GM23338 (cell line): ENCODE measurements at places on chromosomes 4 and X. TPM values are rescaled to one million over a fixed set of nuclear protein-coding genes. Genes with fewer than 3 reads are reported as not detected.
A peak's percentile ranks its signal among the peaks of the same experiment; 100 is the strongest.

DNA sequence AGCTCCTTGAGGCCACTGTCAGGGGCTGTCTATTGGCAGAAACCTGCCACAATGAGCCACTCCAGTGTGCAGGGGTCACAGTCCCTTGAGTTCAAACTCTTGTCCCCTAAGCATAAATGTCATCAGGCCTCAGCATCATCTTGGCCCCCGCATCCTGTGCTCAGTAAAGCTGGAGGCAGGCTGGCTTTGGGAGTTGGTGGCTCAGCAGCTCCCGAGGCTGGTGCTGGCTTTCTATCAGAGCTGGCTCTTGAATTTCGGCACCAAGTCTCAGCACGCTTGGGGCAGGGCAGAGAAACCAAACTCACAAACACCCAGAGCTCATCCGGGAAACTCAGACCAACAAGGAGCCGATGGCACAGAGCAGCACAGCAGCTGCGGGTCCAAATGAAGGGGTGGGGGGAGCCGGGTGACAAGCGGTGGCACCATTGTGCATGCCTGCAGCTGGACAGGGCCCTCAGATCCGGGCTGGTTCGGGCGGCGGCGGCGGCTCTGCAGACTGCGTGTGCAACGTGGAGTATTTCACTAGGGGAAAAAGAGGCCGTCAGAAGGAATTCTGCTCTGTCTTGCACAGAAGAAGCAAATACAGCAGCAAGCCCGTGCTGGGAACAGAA, 75.5 kb downstream of the MTMR1 start:
- DNase-seq: no peak
- H3K27ac ChIP-seq: no peak overlapping the region
- no peaks in the 10 kb centered on the region for H3K36me3 ChIP-seq

DNA sequence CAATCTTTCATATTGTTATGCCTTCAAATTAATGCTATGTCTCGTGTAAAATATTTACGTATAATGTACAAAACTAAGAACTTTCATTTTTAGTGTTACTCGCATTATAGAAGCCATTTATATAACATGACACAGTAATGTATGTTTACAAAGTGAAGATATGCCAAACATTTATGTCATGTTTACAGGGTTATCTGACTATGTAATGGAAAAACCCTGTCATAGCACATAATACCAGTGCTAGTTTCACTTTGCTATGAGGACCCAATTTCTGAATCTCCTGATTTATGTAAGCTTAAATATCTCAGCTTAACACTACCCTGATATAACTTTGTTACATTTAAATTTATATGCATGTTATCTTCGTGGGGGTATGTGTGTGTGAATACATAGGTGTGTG, 233.1 kb downstream of the FAT4 start:
- no peak overlapping the region for H3K4me3 ChIP-seq
- H3K27me3 ChIP-seq: no peaks in the 10 kb centered on the region
- no peaks in the 10 kb centered on the region for H3K36me3 ChIP-seq
- DNase-seq: no peak
- H3K4me1 ChIP-seq: no peaks in the 10 kb centered on the region

DNA sequence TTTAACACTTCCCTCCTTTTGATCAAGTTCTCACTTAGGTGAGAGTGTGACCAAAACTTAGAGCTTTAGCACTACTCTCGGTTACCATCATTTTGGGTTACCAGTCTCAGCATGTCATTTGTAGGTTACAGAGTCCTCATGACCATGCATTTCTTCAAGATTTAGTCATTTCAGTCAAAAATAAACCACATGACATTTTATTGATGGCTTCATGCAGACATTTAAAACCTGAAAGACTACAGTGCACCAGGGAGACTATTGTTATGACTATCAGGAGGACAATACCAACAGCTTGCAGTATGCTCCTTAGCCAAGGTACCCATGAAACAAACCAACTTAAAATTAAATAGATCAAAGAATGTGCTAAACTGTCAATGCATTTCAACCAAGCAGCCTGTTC, 498.1 kb upstream of the FSTL5 start:
- H3K27ac ChIP-seq: no peak overlapping the region
- H3K27me3 ChIP-seq: no peaks in the 10 kb centered on the region
- H3K4me3 ChIP-seq: no peak overlapping the region
- H3K36me3 ChIP-seq: no peaks in the 10 kb centered on the region

DNA sequence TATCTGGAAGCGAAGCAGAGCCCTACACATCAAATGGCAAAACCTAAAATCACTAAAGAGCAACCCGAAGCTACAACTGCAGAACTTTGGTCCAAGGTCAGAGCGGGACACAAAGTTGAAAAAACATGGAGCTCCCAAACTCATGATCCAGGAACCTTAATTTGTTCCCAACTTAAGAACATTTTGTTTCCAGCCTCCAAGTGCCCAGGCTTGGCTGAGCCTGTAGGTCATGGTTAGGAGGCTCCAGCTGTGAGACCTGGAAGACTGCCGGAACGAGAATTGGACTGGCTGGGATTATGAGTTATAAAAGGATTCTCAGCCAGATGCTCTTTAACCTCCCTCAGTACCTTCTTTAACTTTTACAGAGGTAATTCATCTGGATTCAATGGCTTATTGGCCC, 349.1 kb upstream of the DDX53 start:
- H3K27ac ChIP-seq: no peak overlapping the region
- H3K27me3 ChIP-seq: no peaks in the 10 kb centered on the region
- H3K4me1 ChIP-seq: no peaks in the 10 kb centered on the region
- DNase-seq: no peak
- H3K4me3 ChIP-seq: no peak overlapping the region

GRCh38 chr4:119930546-119930945, 136.1 kb downstream of the MAD2L1 start:
- DNase-seq: no peak
- 0 out of 2 replicates have a peak, but pooled peaks cover 3% of the 10 kb centered on the region for H3K4me1 ChIP-seq
- no peak overlapping the region for H3K27ac ChIP-seq
- H3K4me3 ChIP-seq: no peak overlapping the region

DNA sequence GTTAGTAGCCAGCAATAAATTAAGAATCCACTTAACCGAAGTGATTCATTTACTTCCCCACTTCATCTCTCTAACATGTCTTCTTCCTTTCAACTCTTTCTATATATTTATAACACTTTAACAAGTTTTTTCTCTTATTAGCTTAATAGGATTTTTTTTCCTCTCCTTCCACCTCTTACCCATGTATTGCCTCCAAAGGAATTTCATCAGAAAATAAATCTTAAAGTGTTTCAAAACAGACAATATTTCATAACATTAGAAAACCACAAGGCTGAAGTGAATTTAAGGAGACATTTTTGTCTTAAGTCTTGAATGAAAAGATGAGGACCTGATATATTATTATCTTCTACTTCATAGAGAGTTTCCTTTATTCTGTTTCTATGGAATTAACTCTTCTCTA, 101.5 kb downstream of the PDGFC start:
- H3K4me1 ChIP-seq: no peaks in the 10 kb centered on the region
- no peak overlapping the region for H3K27ac ChIP-seq
- no peak for DNase-seq

DNA sequence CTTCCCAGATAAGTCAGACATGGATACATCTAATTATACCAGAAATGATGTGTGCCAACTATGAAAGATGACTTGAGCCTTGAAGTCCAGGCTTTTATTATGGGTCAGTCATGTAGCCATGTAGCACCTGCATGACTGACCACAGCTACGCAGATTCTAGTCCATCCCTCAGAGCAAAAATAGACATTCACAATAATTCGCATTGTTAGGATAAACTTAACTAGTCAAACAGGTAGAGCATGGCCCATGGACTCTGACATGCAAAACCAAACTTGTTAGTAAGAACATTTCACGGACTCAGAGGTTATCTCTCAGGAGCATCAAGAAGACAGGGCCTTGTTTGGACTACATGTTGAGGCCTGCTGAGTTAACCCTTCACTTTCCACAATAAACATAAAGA, 132.6 kb downstream of the PWWP3B start:
- H3K36me3 ChIP-seq: no peaks in the 10 kb centered on the region
- no peak overlapping the region for H3K27ac ChIP-seq
- H3K4me1 ChIP-seq: no peaks in the 10 kb centered on the region
- no peaks in the 10 kb centered on the region for H3K27me3 ChIP-seq
- DNase-seq: no peak

DNA sequence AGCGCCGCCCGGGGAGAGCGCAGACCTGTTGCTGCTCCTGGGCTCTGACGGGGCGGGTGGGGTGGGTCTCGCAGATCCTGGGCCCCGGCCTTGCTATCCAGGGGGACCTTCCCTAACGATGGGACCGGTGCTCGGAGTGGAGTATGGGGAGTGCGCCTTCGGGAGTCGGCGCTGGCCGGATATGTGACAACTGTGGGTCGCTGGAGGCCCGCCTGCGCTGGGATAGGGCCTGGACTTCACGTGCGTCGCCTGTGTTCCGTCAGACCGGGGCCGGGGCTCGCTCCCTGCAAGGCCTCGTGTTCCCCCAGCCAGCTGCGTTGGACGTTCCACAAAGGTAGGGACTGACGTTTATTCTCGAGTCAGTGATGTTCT, 1.3 kb downstream of the TBL1X start:
- DNase-seq: peak; percentile 41
- peaks cover 13% of the 10 kb centered on the region; the same call in 1 of the 2 replicates for H3K27me3 ChIP-seq
- H3K36me3 ChIP-seq: no peaks in the 10 kb centered on the region
- peaks cover 23% of the 10 kb centered on the region for H3K4me1 ChIP-seq
- peak overlapping the region; percentile 57 for H3K4me3 ChIP-seq

DNA sequence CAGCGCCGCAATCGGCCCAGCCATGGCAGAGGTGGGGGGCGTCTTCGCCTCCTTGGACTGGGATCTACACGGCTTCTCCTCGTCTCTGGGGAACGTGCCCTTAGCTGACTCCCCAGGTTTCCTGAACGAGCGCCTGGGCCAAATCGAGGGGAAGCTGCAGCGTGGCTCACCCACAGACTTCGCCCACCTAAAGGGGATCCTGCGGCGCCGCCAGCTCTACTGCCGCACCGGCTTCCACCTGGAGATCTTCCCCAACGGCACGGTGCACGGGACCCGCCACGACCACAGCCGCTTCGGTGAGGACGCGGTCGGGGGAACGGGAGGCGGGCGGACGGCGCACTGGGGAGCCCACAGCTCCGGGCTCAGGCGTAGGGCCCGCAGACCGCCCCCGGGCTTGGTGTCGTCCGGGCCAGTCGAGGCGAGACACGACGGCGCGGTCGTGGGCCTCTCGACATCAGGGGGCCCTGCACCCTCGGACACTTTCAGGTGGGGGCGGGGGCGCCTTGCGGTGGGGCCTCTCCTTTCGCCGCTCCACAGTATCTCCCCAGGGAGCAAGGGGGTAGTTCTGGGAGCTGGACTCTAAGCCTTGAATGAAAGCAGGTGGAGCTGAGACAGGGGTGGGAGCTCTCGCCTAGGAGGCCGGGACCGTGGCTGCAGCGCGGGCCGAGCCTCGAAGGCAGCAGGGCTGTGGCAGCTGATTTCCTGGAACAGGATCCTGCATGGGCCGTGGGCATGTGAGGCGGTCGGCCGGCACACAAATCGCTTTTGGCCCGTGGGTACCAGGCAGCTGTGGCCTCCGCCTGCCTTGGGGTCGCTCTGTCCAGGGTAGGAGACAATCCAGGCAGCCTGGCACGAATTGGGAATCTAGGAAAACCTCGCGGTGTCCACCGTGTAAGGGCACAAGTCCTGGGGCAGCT, 722 bp downstream of the FGF16 start:
- peak; percentile 2 for DNase-seq
- no peaks in the 10 kb centered on the region for H3K36me3 ChIP-seq
- peaks cover 5% of the 10 kb centered on the region for H3K4me1 ChIP-seq
- no peak overlapping the region for H3K27ac ChIP-seq

DNA sequence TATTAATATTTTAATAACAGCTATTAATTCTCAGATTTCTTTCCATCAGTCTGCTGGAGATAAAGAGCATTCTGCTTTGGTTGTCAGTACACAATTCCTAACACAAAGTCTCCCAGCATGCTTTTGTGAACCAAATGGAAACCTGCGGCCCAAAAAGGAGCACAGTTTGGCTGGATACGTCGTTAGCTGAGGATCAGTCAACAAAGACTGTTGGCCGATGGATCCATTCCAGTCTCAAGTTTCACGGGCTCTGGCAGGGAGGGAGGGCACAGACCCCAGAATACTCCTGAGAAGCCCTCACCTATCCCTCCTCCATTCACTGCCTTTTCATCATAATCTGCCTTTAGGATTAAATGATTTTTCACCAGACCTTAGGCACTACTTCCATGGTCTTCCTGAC, 26.3 kb upstream of the PRSS48 start:
- H3K4me3 ChIP-seq: no peak overlapping the region
- peak; percentile 73 for DNase-seq
- no peaks in the 10 kb centered on the region for H3K27me3 ChIP-seq

DNA sequence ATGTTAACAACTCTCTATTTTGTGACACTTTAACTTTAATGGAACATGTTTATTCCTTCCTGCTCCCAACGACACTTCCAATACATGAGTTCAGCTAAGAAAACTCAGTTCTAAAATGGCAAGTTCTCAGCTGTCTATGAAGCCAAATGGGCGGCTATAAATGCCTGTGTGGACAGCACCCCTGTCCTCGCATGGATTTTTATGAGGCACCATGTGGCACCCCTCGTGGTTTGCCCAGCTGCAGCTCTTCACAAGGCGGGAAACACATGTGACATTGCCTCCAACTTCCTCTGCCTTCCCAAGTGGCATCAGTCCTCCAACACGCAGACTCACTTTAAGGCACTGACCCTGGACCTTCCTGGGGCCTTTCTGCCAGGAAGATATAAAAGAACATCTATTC, 48.0 kb downstream of the SH3RF1 start:
- no peak for DNase-seq
- H3K27me3 ChIP-seq: no peaks in the 10 kb centered on the region
- H3K36me3 ChIP-seq: no peaks in the 10 kb centered on the region
- H3K27ac ChIP-seq: no peak overlapping the region

DNA sequence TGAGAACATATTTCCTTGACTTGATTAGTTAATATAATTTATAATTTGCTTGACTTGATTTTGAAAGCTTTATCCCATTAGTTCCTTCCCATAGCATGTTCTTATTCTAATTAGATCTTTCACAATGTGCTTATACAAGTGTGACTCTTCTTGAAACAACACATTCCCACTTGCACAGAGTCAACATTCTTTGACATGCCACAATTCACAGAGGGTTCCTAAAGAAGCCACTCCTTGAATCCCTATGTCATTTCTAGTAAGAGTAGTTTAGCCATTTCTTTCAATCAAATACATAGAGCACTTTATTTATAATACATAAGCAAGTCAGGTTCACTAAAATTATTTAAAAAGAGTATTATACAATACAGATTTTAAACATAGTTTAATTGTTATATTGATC, 228.9 kb upstream of the GRID2 start:
- H3K36me3 ChIP-seq: peaks cover 10% of the 10 kb centered on the region
- H3K27me3 ChIP-seq: no peaks in the 10 kb centered on the region

GRCh38 chrX:39726771-39727170, 371.0 kb downstream of the BCOR start:
- H3K4me3 ChIP-seq: no peak overlapping the region
- no peaks in the 10 kb centered on the region for H3K27me3 ChIP-seq
- no peaks in the 10 kb centered on the region for H3K36me3 ChIP-seq
- H3K27ac ChIP-seq: no peak overlapping the region
- no peak for DNase-seq

PDZD4 gene
- total RNA-seq: 194 and 230 TPM in 2 replicates

ERAS gene
- total RNA-seq: 1.3 TPM in 1 of 2 replicates, not detected in the other

DAPP1 gene
- not detected in 2 replicates for total RNA-seq

UCP1 gene
- total RNA-seq: 0.21 TPM in 1 of 2 replicates, not detected in the other

CT45A7 gene
- not detected in 2 replicates for total RNA-seq

MAGEB1 gene
- not detected in 2 replicates for total RNA-seq

RADX gene
- 2.8 and 6.7 TPM in 2 replicates for total RNA-seq

PAGE2 gene
- total RNA-seq: not detected in 2 replicates

ZNF141 gene
- total RNA-seq: 54.6 and 58.1 TPM in 2 replicates

RENBP gene
- total RNA-seq: 8.6 and 10.3 TPM in 2 replicates

ADH7 gene
- not detected in 2 replicates for total RNA-seq

CD38 gene
- 0.04 and 0.17 TPM in 2 replicates for total RNA-seq

CPLX1 gene
- total RNA-seq: 0.58 and 0.97 TPM in 2 replicates
